ENCODE measurements at places on chromosomes 7 and 10.

DNA sequence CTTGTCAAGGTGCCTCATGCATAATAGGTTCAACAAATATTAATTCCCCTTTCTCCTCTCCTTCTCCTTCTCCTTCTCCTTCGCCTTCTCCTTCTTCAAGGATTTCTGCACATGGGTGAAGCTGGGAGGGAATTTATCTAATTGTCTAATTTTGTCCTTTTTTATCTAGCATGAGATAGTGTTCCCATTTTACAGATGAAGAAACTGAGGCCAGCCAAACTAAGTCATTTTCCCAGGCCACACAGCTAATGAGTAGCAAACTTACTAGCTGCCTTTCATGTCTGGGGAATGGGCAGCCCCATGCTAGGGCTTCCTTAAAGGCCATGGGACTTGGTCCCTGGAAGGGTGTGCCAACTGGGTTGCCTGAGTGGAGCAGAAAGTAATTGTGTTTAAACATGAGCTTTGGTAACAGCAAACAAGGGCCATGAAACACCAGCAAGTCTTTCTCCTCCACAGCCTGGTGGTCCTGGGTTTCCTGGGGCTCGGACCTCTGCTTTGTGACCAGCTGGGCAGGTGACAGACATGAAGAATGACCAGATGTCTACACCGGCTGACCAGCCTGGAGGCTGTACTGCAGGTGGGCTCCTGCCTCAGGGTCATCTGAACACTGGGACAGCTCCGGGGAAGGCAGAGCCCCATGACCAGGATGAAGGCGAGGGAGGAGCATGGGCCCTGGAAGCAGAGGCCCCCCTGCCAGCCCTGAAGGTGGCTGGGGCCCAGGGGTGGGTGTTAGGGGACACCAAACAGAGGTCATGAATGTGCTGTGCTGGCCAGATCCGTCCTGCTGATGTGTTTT is 138.0 kb downstream of the PTPN20 start:
- DNase-seq = no peak

GRCh38 chr7:3349126-3349525 is 48.1 kb downstream of the SDK1 start:
- DNase-seq = no peak

DNA sequence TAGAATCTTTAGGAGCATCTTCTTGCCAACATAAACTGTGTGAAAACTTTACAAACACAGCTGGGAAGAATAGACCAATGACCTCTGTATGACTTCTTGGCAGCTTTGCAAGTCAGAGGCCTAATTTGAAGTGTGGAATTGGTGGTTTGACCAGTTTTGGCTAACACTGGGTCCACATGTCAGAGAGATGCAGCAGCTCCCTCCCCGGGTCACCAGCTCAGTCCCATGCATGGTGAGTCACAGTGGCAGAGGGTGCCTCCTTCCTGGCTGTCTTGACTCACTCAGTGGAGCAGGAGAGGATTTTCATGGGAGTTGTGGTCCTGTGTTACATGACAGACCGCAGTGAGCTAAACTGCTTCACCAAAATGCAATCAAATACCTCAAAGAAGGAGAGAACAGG is 8.2 kb upstream of the STARD3NL start:
- DNase-seq = no peak

DNA sequence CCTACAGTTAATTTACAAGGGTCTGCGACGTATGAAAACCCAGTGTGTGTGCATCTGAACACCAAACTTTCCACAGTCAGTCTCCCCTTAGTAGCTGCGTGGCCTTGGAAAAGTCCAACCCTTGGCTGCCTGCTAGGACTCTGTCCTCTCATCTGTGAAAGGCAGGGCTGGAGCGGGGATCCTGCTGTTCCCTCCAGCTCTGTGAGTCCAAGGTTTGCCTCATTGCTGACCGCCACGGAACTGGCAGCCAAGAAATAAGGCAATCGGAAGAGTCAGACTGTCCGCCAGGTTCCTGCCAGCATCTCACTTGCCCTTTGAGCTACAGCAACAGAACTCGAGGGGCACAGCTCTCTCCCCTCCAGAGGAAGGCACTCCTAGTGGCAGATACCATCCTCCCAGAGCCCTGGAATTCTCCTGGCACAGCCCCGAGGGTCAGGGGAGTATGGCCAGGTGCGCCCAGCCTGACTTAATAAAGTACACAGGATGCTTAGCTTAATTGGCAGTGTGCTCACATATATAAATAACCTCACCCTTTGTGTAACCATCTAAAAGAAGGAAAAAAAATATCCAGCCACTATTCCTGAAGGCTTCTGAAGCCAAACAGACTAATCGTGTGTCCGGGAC is 530.1 kb upstream of the FOXK1 start:
- no peak for DNase-seq

- no peak for DNase-seq
Observed at GRCh38 chr10:132399117-132400035, 2.4 kb downstream of the PWWP2B start.

GRCh38 chr10:71648933-71649320 is 70.7 kb downstream of the C10orf105 start:
- no peak for DNase-seq

Measured in effector CD4-positive, alpha-beta T cell (primary cell).